Activated T-helper 17 cell treated with anti-CD3 and anti-CD28 coated beads, Interleukin-2, amount 50 U/mL, for 72 hours (primary cell): ENCODE measurements at places on chromosomes 13 and 19. TPM values are rescaled to one million over a fixed set of nuclear protein-coding genes. Genes with fewer than 3 reads are reported as not detected.

RFPL4A gene
- not detected for total RNA-seq

NECTIN2 gene
- 0.64 TPM for total RNA-seq

SLAIN1 gene
- 34.4 TPM for total RNA-seq

PTPRH gene
- not detected for total RNA-seq

KASH5 gene
- 1.1 TPM for total RNA-seq

ANKLE1 gene
- 4.4 TPM for total RNA-seq

NKPD1 gene
- 0.40 TPM for total RNA-seq

LGALS7B gene
- not detected for total RNA-seq

SMIM17 gene
- total RNA-seq = not detected

DNA sequence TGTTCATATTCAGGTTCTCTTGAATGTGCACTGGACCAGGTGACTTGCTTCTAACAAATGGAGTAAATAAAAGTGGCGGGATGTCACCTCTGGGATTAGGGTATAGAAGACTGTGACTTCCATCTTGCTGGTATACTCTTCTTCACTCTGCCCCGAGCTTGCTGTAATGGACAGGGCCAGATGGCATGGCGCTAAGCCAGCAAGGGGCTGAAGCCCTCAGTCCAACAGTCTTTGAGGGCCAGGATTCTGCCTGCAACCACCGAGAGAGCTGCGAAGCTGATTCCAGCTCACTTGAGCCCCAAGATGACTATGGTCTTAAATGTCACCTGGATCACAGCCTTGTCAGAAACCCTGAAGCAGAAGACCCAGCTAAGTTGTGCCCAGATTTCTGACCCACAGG lies 600.0 kb downstream of the FGF9 start:
- no peak for ATAC-seq
- H3K4me1 ChIP-seq = peaks cover 5% of the 10 kb centered on the region
- no peak overlapping the region for H3K27ac ChIP-seq
- no peak overlapping the region for H3K4me3 ChIP-seq
- no peaks in the 10 kb centered on the region for H3K36me3 ChIP-seq

GRCh38 chr13:95180513-95181245 lies 120.6 kb downstream of the ABCC4 start:
- H3K4me1 ChIP-seq = peaks cover 30% of the 10 kb centered on the region
- ATAC-seq = no peak
- H3K4me3 ChIP-seq = peak overlapping the region; percentile 8
- no peak overlapping the region for H3K27ac ChIP-seq
- H3K27me3 ChIP-seq = no peaks in the 10 kb centered on the region

- H3K27me3 ChIP-seq = no peaks in the 10 kb centered on the region
- ATAC-seq = peak; percentile 86
- peaks cover 65% of the 10 kb centered on the region for H3K36me3 ChIP-seq
- peak overlapping the region; percentile 76 for H3K27ac ChIP-seq
- H3K4me1 ChIP-seq = peaks cover 22% of the 10 kb centered on the region
These were observed 26.9 kb downstream of the TMED1 start for GRCh38 chr19:10808937-10809649.

DNA sequence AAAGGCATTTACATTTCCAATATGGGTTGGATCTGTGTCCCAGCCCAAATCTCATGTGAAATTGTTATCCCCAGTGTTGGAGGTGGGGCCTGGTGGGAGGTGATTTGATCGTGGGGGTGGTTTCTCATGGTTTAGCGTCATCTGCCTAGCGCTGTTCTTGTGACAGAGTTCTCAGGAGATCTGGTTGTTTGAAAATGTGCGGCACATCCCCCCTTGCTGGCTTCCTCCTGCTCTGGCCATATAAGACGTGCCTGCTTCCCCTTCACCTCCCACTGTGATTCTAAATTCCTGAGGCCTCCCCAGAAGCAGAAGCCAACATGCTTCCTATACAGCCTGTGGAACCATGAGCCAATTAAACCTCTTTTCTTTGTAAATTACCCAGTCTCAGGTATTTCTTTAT lies 126.2 kb upstream of the FNDC3A start:
- H3K36me3 ChIP-seq = no peaks in the 10 kb centered on the region
- H3K4me1 ChIP-seq = peaks cover 21% of the 10 kb centered on the region
- H3K27ac ChIP-seq = no peak overlapping the region
- peaks cover 3% of the 10 kb centered on the region for H3K27me3 ChIP-seq

GRCh38 chr19:29631450-29631849 lies 25.4 kb downstream of the POP4 start:
- ATAC-seq = no peak
- H3K27me3 ChIP-seq = no peaks in the 10 kb centered on the region
- H3K4me1 ChIP-seq = no peaks in the 10 kb centered on the region
- no peaks in the 10 kb centered on the region for H3K36me3 ChIP-seq

DNA sequence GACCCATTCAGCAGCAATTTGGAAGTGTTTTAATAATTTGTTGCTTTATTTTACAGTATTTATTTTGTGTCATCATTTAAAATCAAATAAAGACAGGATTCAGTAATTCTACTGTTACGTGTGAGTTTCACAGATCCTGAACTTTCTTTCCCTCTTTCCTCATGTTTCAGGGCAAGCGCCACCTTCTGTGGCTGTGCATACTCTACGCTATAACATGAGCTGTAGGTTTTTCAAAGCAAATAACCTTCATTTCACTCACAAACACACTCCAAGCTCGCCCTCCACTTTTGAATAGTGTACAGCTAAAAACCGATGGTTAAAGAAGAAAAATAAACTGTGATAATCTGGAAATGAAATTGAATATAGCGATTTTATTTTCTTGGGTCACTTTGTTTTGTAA lies 753.3 kb downstream of the OLFM4 start:
- H3K36me3 ChIP-seq = no peaks in the 10 kb centered on the region
- ATAC-seq = no peak
- H3K4me3 ChIP-seq = no peak overlapping the region
- H3K27ac ChIP-seq = no peak overlapping the region
- no peaks in the 10 kb centered on the region for H3K27me3 ChIP-seq

GRCh38 chr19:43936188-43936587 lies 1.1 kb upstream of the ZNF45 start:
- peak overlapping the region; percentile 87 for H3K4me3 ChIP-seq
- H3K27ac ChIP-seq = peak overlapping the region; percentile 92
- peaks cover 5% of the 10 kb centered on the region for H3K4me1 ChIP-seq
- H3K36me3 ChIP-seq = peaks cover 31% of the 10 kb centered on the region
- peaks cover 3% of the 10 kb centered on the region for H3K27me3 ChIP-seq

DNA sequence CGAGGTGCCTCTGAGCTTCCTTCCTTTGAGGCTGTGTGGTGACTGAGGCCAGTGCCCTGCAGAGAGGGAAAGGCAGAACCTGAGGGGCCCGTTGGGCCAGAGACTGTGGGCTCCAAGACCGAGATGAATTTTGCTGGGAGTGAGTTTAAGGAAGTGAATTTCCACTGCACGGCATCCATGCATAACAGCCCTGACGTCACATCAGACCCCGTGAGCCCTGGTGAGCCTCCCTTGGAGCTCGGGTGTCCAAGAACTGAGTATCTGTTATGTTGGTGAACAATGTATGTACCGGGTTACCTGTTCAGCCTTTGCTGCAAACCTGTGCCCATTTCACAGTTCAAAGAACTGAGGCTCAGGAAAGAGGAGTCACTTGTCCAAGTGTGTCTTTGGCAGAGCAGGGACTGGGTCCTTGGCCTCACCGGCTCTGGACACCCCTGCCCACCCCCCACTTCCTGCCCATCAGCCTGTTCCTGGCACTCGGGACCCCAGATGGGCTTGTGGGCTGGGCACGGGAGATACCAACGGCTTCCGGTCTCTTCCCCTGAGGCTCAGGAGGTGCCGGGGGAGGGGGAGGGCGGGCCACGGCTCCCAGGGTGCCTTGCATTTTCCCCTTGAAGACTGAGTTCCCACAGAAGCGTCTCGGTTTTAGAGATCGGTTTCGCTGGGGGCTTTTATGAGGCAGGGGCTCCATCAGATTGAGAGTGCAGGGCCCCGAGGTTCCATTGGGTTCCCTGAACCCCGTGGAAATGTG lies 33.7 kb downstream of the NFILZ start:
- peaks cover 18% of the 10 kb centered on the region for H3K4me1 ChIP-seq
- H3K27ac ChIP-seq = peak overlapping the region; percentile 73

GRCh38 chr13:93397619-93398018 lies 171.0 kb downstream of the GPC6 start:
- H3K27me3 ChIP-seq = no peaks in the 10 kb centered on the region
- no peaks in the 10 kb centered on the region for H3K36me3 ChIP-seq
- H3K27ac ChIP-seq = no peak overlapping the region
- H3K4me3 ChIP-seq = no peak overlapping the region

DNA sequence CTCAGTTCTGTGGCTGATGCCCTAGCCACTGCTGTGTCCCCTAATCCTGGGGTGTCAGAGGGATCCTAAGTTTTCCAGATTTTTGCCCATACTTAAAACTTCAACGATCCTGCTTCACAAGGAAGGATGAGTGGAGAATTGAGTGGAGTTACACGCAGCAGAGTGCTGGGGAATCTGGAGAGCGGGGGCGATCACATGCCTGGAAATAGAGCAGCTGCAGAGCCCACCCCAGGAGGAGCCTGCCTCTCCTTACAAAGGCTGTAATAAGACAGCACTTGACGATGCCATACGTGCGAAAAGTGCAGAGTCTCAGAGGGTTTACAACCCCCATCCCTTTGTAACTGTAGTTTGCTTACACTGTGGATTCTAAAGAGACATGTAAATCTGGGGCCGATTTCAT lies 40.6 kb downstream of the SUGP2 start:
- H3K36me3 ChIP-seq = peaks cover 54% of the 10 kb centered on the region
- no peaks in the 10 kb centered on the region for H3K27me3 ChIP-seq
- no peaks in the 10 kb centered on the region for H3K4me1 ChIP-seq
- H3K27ac ChIP-seq = no peak overlapping the region
- no peak overlapping the region for H3K4me3 ChIP-seq

DNA sequence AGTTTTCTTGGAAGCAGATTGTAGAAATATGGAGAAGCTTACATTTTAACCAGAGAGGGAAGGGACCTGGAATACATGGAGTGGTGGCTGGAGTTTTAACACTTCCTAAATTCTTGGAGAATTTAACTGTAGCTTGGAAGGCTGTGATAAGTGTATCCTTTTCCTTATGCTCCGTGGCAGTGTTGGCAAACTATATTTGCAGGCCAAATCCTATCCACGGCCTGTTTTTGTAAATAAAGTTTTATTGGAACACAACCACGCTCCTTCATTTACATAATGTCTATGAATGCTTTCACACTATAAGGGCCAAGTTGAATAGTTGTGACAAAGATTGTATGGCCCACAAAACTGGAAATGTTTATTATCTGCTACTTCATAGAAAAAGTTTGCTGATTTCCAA lies 110.6 kb upstream of the MIR17HG start:
- peaks cover 4% of the 10 kb centered on the region for H3K27me3 ChIP-seq
- no peak overlapping the region for H3K4me3 ChIP-seq
- H3K4me1 ChIP-seq = no peaks in the 10 kb centered on the region
- no peak for ATAC-seq
- H3K36me3 ChIP-seq = no peaks in the 10 kb centered on the region
- no peak overlapping the region for H3K27ac ChIP-seq

- ATAC-seq = peak; percentile 89
- H3K27me3 ChIP-seq = no peaks in the 10 kb centered on the region
- H3K36me3 ChIP-seq = peaks cover 6% of the 10 kb centered on the region
- H3K4me1 ChIP-seq = peaks cover 48% of the 10 kb centered on the region
These were observed 71.9 kb downstream of the CDK8 start for GRCh38 chr13:26325876-26326275.

DNA sequence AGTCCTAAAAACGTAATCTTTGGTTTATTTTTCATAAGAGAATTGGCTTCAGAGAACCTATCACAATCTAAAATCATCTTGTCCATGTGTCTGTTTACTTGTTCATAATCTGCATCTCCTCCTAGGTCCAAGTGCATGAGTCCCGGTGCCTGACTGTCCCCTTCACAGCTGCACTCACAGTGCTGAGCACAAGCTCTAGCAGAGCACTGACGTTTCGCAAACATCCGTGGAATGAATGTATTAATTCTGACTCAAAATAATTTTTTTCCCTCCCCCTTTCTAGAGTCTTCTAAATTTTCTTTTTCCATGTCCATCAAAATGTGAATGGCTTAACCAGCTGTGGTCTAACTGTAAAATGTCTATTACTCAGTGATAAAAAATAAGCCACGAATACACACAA lies 245.5 kb upstream of the TSHZ3 start:
- no peaks in the 10 kb centered on the region for H3K36me3 ChIP-seq
- no peak overlapping the region for H3K4me3 ChIP-seq
- H3K27ac ChIP-seq = no peak overlapping the region
- ATAC-seq = no peak
- H3K27me3 ChIP-seq = peaks cover 5% of the 10 kb centered on the region

GRCh38 chr13:66195238-66195637 lies 1034.9 kb downstream of the PCDH9 start:
- H3K27me3 ChIP-seq = no peaks in the 10 kb centered on the region
- H3K36me3 ChIP-seq = no peaks in the 10 kb centered on the region
- no peaks in the 10 kb centered on the region for H3K4me1 ChIP-seq
- no peak overlapping the region for H3K4me3 ChIP-seq

DNA sequence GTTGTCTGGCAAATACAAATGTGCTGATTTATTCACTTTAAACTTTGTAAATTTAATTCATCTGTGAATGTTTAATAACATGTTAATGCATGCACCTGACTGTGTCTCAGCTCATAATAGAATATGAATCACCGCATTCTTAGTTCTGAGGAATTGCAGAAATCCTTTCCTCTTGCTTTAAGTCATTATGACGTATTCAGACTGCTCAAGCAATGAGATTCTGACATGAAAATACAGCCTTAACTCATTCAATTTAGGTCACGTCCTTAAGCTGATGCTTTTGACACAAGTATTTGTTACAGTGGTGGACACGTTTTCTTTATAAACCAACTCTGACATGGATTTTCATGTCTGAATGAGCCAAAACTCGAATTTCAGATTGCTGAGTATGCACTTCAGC lies 541.0 kb upstream of the KLF12 start:
- H3K4me3 ChIP-seq = no peak overlapping the region
- H3K36me3 ChIP-seq = no peaks in the 10 kb centered on the region
- no peaks in the 10 kb centered on the region for H3K4me1 ChIP-seq
- peaks cover 10% of the 10 kb centered on the region for H3K27me3 ChIP-seq

GRCh38 chr19:45163751-45164460 lies 3.1 kb upstream of the NKPD1 start:
- H3K4me1 ChIP-seq = peaks cover 11% of the 10 kb centered on the region
- ATAC-seq = no peak
